ENCODE measurements at places on chromosomes 5 and 9. TPM values are rescaled to one million over a fixed set of nuclear protein-coding genes. Genes with fewer than 3 reads are reported as not detected.

The KCNMB1 gene
- not detected for total RNA-seq

The C7 gene
- total RNA-seq = 75.7 TPM

The FAM221B gene
- not detected for total RNA-seq

The CREB3 gene
- 33.6 TPM for total RNA-seq

The SLIT3 gene
- total RNA-seq = 163 TPM

The TSSK1B gene
- not detected for total RNA-seq

The SPATA6L gene
- total RNA-seq = 2.0 TPM

The UBLCP1 gene
- total RNA-seq = 20.3 TPM

The TXNDC8 gene
- total RNA-seq = not detected

The NFIB gene
- total RNA-seq = 158 TPM

The ALDH1A1 gene
- total RNA-seq = 59.7 TPM

The FREM1 gene
- 11.4 TPM for total RNA-seq

The BARX1 gene
- total RNA-seq = not detected

The C5orf58 gene
- total RNA-seq = 1.5 TPM

The FOXD4L5 gene
- not detected for total RNA-seq

The ST8SIA4 gene
- total RNA-seq = 20.1 TPM
